NCI-H345 (cell line): ENCODE measurements at places on chromosomes 5 and 9.

- no peak for DNase-seq
Measured at GRCh38 chr5:178569485-178569884, 20.7 kb downstream of the COL23A1 start.

- no peak for DNase-seq
Measured at GRCh38 chr9:95573463-95573862, 56.7 kb upstream of the PTCH1 start.

GRCh38 chr5:56085193-56085592 is 90.4 kb upstream of the IL6ST start:
- no peak for DNase-seq

- peak; percentile 31 for DNase-seq
Measured at GRCh38 chr9:89797937-89798455, 193.2 kb downstream of the GADD45G start.

GRCh38 chr5:178216779-178217178 is 12.4 kb downstream of the HNRNPAB start:
- no peak for DNase-seq

DNA sequence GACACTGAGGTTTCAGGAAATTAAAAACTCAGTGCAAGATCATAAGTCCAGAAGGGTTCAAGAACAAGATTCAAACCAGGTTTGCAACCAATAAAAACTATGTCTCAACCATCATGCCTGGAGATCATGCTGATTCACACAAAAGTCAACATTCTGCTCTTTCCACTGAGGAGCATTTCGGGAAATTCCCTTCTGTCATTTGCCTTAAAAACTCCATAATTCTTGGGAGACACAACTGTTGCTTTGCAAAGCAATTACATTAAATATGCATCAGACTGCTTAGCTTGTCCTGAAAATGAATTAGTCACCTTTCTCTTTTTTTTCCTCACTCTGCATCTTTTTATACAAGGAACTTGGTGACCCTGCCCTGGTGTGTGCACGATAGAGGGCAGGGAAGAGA is 275.9 kb upstream of the ZNF462 start:
- no peak for DNase-seq

DNA sequence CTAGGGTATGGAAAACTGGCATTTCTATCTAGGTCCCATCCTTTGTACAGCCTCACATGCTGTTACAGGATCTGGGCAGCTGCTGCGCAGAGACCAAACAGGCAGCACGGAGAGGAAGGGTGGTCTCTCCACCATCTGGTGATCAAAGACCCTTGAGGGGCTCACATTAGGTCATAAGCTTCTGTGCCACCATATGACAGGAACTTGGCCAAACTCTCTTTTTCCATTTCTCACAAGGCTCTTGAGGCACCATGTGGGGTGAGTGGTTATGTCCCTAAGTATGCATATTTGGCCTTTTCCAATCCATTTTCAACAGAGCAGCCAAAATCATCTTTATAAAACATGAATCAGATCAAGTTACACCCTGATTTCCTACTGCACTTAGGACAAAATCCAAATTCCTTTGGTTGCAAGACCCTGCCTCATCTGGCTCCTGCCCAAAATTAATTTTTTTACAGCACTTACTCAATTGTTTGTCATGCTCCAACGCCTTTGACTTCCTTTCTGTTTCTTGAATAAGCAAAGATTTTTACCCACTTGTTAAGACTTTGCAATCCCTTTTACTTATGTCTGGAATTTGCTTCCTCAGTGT is 730.0 kb downstream of the MAT2B start:
- DNase-seq = no peak

DNA sequence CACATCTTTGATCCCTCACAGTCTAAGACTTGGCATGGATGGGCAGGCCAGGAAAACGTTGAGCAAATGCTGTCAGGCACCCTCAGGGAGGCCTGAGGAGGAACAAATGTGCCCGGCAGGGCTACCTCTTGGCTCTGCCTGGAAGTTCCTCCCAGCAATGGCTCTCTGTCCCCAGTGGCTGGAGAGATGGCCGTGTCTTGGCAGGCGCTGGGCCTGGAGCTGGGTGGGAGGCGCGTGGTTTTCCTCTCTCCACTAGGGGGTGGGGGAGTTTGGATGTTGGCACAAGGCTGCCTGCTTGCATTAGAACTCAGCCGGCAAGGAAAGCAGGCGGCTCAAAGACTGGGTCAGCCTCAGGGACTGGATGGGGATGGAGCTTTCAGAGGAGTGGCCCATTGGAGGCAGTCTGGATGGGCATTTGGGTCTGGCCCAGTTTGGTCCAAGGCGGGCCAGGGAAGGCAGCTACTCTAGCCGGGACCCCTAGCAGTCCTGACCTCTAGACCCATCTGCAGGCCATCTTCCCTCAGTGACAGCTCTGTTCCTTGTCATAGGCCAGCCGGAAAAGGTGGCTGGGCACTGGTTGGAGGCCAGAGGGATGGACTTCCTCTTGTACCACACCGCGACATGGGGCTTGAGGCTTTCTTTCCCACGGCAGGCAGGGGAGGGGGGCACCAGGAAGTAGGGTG is 68.2 kb upstream of the STC2 start:
- DNase-seq = no peak

DNA sequence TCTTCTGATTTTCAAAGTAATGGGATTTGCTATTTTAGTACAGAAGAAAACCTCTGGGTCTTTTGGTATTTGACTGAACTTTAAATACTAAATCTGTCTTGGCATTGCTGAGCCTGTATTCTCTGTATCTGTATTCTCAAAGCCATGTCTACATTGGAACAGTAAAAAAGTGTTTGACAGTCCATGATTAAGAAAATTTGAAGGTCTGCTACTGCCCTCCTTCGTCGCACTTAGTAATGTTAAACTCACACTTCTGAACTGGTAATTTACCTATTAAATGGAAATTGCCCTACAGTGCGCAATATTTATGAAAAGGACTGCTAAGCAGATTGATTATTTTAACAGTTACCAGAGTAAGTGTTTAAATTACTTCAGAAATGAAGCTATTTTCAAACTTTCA is 165.7 kb upstream of the SMC2 start:
- no peak for DNase-seq

DNA sequence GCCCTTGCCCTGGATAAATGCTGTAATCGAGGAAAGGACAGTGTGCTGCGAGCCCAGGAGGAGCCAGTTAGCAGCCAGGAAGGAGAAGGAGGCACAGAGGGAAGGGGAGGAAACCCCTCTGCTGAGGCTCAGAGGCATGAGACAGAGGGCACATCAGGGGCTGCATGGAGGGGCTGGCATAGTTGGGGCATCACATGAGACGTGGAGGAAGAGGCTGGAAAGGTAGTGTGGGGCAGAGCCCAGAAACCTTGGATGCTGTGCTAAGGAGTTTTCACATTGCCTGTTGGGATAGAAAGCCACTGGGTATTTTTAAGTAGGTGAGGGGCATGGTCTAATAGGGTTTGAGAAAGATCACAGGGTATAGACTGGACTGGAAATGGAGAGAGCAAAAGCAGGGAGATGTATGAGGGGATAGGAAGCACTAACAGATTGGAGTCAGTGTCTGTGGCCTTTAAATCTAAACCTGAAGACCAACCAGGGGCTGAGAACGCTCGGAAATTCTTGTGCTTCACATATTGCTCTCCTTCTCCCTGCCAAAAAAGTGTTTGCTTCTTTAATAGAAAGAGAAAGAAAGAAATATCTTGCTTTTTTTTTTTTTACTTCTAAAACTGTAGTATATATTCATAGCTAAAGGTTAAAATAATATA is 33.0 kb upstream of the ANGPTL2 start:
- DNase-seq = no peak

DNA sequence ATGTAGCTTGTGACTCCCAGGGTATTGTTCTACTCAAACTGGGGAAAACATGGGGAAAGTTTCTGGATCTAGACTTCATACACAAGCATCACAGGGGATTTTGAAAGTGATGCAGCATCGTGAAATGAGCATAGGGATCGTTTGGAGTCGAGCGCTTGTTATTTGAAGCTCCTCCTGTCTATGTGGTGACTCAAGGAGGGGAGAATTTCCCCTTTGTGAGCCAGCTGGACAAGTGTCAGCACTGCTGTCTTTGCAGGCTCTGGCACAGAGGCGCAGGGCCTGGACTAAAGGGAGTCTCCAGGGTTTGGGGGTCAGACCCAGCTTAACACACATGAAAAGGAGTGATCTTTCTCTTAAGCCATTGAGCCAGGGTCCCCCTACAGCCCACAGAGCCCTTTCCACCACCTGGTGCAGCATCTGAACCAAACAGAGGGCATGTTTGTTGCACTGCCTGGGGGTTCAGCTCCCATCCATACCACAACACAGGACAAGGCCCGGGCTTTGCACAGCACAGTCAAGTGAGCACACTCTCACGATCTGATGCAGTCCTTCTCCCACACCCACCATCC is 51.0 kb downstream of the IRF1 start:
- DNase-seq = no peak

DNA sequence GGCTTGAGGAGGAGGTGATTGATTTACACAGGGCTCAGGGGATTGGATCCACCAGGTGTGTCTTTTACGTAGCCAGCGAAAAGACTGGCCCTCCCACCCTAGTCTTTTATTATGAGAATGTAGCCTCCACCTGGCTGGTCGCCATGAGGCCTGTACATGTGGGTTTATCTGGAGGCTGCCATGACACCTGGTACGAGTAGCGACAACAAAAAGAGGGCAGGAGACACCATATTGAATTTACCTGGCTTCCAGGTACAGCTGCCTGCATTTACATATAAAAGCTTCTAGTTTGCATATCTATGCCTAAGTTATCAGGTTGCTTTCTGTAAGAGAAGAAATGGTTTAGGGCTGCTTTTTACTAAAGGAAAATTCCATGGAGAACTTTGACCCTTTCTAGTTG is 1173.7 kb upstream of the SEMA6A start:
- no peak for DNase-seq

- DNase-seq = no peak
Measured at GRCh38 chr5:5666076-5666365, 243.5 kb downstream of the ICE1 start.

DNA sequence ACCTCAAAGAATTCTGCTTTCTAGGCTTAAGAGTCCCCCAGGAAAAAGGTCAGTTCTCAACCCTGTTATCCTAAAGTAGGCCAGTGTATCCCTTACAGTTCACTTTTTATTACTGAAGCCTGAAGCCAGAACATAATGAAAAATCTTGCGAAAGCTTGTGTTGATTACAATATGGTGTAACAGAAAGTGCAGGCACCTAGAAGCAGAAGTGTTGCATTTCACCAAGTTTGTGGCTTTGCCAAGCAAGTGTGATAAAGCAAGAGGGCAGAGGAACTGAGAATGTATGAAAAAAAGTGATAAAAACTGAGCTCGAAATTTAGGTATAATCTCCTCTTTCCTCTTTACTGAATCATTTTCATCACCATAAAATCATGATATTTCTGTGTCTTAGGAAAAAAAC is 26.2 kb downstream of the AGTPBP1 start:
- no peak for DNase-seq

DNA sequence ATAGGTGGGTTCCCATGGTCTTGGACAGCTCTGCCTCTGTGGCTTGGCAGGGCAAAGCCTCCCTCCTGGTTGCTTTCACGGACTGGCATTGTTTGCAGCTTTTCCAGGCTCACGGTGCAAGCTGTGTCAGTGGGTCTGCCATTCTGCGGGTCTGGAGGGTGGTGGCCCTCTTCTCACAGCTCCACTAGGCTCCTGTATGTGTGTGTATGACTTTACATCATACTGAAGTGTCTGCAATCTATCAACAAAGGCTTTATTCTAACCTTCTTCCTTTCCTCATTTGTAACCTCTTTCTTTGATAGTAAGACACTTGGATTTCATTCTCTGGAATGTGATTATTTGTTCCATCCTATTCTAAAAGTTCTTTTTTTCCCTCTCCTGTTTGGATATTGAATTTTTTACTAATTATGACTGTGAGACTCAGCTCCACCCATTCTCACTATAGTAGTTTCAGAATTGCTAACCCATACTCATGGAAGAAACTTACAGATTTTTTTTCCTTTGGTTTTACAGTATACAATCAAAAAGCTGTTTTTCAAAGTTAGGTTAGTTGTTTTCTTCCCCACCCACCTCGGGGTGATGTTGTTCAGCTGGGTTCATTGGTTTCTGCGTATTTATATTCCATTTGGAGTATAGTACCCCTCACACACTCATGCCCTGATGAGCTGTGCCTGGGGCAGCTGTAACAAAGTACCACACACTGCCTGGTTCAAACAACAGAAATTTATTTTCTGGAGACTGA is 144.6 kb upstream of the OTULINL start:
- DNase-seq = no peak

GRCh38 chr5:4295663-4296339 is 700.2 kb downstream of the IRX1 start:
- DNase-seq = no peak

DNA sequence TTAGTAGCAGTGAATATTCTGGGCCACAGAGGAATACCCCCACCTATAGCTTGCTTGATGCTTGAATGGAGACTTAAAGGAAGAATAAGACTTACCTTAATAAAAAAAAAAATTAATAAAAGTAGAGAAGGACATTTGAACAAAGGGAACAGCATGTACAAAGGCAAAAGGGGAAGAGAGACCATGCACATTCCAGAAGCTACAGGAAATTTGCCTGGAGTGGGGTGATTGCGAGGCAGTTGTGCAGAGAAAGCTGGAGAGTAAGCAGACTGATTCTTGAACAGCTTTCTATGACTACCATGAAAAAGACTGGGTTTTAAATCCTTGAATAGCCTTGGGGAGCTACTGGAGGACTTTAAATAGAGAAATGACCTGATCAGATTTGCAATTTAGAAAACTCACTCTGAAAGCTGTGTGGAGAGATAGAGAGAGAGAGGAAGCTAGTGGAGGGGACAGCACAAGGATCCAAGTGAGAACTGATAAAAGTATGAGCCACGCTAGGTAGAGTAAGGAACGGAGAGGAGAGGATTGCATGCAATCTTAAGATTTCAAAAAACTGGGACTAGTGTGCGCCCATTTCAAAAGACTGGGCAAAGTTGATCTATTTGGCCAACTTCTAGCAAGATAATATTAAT is 12.5 kb upstream of the SSBP2 start:
- no peak for DNase-seq

- no peak for DNase-seq
Measured at GRCh38 chr5:45383985-45384384, 312.2 kb downstream of the HCN1 start.

GRCh38 chr5:151186538-151186937 is 29.0 kb upstream of the ANXA6 start:
- DNase-seq = no peak

DNA sequence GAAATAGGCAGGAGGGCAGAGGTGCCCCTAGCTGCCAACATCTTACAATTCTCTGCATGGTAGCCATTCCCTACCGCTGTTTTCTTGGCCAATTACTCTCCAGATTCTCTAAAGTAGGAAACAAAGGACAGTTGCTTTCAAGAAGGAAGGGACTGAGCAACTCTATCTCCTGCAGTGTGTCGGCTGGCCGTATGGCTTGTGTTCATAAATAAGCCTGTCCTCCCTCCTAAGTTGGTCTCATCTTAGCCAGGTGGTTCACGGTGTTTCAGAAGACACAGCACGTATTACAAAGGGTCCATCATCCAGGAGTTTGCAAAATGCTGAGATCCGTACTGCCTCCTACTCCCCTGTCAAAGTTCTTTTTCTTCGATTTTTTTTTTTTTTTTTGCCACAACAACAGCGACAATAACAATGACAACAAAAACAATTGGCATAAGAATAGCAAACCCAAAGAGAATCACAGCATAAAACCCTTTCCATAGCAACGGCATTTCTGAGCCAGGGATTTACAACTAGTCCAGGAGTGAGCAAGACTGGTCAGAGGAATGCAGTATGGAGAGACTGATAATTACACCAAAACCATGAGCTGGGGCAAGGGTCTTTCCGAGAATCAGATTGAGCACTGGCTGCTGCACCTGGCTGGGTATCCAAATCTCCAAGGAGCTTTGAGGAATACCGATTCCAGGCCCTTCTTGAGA is 212.8 kb downstream of the SLIT3 start:
- DNase-seq = no peak
